Activated gamma-delta T cell treated with anti-CD3 and anti-CD28 coated beads, Interleukin-2, amount 50 U/mL, for 16 hours (primary cell): ENCODE measurements at places on chromosomes 5 and 9.

GRCh38 chr5:107670932-107671741, at the start of gene EFNA5:
Gene EFNA5 (minus strand): TSS chr5:107670937.
- no peak for DNase-seq

GRCh38 chr5:82595113-82595512, 317.0 kb upstream of the RPS23 start:
- no peak for DNase-seq

GRCh38 chr5:6592601-6593000, 40.2 kb downstream of the NSUN2 start:
- DNase-seq = no peak

DNA sequence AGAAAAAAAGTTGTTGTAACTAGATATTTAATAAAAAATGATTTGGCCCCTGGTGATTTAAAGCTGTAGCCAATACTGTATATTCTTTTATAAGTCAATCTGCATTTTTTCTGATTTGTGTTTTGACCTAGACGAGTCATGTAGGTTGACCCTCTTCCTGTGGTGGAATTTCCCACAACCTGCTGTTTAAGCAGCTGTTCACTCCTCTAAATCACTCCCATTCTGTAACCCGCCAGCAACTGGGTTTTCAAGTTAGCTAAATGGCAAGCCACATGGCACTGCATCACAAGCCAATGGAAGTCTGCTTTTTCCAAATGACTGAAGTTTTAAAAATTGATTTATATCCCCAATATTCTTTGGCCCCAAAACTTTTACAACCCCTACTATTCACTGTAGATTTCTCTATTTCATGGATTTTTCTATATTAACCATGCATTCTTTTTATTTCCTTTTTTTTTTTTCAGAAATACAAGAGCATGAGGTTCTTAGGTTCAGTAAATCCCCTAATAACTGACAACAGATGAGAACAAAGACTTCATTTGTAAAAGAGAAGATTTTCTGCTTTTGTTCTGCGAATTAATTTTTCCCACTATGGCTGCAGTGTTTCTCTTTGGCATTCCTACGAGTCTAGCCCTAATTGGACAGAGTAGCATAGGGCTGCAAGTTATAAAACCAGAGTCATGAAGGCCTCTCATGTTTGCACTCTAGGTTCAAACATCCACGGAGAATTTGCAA, 184.5 kb upstream of the TLE4 start:
- DNase-seq = no peak

DNA sequence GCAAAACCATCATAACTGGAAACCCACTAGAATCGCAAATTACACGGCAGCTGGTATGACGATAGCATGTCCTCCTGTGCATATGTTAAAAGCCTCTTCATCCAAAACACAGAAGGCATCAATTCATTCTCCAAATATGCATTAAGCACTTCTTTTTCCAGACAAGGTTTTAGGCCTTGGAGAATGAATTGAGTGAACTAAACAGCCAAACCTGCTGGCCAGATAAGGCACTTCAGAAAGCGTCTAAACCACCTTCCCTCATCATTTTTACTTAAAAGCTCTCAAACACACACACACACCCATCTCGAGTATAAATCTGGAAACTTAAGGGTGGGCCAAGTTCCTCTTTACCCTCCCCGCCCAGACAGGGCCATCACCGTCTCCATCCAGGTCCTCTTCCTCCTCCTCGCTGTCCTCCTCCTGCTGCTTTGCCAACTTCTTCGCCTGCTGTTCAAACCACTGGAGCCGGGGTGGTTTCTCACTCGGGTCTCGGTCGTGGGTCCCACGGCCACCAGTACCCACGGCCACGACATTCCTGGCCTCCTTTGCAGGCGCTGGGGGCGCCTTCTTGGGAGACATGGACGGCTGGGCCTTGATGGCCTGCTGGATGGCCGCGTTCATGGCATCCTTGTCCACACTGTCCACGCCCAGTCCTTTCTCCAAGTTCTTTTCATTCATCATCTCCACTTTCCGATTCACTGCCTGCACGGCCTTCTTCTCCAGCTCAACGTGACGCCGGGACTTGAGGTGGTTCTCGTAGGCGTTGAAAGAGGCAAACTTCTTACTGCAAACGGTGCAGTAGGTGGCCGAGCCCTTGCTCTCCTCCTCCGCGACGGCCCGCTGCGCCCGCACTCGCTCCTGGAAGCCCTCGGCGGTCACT, 696 bp downstream of the ZNF622 start:
- DNase-seq = no peak

GRCh38 chr5:10172247-10172646, 77.4 kb downstream of the ATPSCKMT start:
- no peak for DNase-seq

DNA sequence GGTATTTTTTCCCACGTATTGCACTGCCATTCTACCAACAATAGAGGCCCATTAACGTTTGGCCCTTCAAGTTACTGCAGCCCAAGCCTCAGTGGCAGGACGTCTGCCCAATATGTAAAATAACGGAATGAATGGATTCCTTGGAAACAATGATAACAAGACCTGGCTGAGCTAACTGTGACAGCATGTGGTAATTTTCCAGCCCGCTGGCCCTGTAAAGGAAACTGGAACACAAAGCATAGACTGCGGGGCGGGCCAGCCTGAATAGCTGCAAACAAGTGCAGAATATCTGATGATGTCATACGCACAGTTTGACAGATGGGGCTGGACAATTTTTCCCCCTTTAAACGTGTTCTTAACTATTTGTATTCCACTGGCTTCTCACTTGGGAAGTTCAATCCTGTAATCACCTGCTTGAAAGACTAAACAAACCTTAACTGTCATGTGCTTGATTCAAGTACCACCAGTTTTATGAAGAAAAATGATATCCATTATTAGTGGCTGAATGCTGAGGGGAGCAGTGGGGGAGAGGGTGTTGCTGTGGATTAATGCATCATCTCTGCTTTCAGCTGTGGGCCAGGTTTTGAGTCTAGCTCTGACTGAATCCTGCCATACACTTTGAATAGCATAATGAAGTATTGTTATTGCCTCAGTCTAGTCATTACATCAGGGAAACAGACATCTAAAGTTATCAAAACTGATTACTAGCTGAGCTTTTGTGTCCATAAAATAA, 323.9 kb downstream of the TMEM161B start:
- DNase-seq = no peak

- no peak for DNase-seq
Observed at GRCh38 chr5:13860146-13860545, 84.3 kb downstream of the DNAH5 start.

DNA sequence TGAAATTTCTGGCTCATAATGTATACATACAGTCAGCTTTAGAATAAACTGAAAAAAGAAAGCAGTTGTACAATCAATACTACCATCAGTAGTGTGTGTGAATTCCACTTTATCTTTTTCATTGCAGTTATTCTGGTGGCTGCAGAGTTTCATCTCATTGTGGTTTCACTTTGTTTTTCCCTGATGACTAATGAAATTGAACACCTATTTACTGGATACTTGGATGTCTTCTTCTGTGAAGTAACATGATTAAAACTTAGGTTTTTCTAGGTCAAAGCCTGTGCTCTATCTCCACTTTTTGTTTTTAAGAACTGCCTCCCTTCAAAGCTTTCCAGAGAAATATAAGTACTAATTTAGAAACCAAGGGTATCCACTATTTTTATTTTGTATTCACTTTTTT, 174.3 kb downstream of the TRPM3 start:
- DNase-seq = no peak

DNA sequence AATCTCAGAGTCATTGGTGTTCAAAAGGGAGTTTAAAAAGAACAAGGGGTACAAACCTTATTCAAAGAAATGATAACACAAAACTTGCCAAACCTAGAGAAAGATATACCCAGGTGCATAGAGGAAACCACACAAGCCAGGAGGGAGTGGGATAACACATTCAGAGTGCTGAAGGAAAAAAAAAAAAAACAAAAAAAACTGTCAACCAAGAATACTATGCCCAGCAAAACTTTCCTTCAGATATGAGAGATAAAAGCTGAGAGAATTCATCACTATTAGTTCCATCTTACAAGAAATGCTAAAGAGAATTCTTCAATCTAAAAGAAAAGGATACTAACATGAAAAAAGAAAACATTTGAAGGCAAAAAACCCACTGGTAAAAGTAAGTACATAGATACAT, 11.5 kb upstream of the TESK1 start:
- DNase-seq = no peak

- no peak for DNase-seq
Observed at GRCh38 chr5:127280491-127281220, 9.9 kb upstream of the MEGF10 start.

GRCh38 chr5:56745864-56746263, 69.5 kb upstream of the MAP3K1 start:
- DNase-seq = no peak

DNA sequence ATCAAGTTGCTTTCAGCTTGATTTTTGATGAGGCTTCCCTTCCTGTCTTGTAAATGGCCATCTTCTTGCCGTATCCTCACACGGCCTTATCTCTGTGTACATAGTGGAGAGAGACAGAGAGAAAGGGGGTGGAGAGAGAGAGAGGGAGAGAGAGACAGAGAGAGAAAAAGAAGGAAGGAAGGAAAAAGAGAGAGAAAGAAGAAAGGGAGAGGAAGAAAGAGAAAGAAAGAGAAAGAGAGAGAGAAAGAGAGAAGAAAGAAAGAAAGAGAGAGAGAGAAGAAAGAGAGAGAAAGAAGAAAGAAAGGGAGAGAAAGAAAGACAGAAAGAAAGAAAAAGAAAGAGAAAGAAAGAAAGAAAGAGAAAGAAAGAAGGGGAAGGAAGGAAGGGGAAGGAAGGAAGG, 46.6 kb downstream of the ITGA1 start:
- no peak for DNase-seq

- DNase-seq = no peak
Observed at GRCh38 chr5:75367401-75367800, 30.4 kb downstream of the HMGCR start.

DNA sequence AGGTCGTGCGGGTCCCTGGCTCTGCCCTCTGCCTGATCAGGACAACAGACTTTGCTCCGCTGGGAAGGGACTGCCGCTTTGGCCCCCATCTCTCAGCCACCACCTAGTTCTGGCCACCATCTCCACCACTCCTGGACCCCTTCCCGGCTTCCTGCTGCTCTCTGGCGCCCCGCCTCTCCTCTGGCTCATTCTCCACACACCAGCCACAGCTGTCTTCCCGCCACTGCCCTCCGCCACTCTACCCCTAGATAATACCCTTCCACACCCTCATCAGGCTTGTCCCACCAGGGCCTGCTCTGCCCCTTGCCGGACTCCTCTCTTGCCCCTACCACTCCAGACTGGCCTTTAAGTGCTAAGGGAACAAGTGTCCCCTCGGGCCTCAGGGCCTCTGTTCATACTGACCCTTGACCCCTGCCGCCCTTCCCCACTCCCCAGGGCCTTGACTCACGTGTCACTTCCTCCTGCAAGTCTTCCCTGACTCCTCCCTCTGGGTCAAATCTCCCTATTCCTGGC, 3.0 kb upstream of the CDX1 start:
- DNase-seq = no peak

GRCh38 chr9:7405924-7406604, 393.5 kb downstream of the DMAC1 start:
- no peak for DNase-seq

DNA sequence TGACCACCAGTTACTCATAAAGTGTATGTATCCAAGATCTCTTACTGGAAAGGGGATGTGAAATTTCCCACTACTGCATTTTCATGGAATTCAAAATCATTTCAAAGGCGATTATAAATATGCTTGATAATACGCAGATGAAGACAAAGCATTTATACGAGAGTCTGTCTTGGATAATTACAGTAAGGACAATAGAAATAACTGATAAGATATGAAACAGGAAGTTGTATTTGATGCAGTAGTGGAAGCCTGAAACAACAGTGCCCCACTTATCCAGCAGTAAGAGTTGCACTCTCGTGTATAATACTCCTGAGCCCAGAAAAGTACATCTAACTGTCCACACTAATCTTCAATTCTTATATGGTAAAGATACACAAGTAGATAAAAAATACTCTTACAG, 188.7 kb upstream of the POU5F2 start:
- no peak for DNase-seq

- peak; percentile 36 for DNase-seq
Observed at GRCh38 chr9:83708515-83709158, 879 bp upstream of the UBQLN1 start.

DNA sequence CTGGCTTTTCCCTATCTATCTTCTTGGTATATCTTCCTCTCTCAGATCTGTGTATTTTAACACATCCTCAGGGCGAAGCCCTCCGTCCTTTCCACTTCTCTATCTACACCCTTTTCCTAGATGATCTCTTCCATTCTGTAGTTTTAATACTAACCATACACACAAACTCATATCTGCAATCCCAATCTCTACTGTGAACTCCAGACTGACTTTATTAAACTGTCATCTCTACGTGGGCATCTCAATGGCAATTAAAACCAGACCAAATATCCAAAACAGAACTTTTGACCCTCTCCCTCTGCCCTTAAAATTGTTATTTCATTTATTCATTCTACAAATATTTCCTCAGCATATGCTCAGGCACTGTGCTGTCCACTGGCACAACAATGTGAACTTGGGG, 7.1 kb downstream of the FNIP1 start:
- DNase-seq = no peak

GRCh38 chr5:167731951-167732350, 559.5 kb upstream of the WWC1 start:
- no peak for DNase-seq

DNA sequence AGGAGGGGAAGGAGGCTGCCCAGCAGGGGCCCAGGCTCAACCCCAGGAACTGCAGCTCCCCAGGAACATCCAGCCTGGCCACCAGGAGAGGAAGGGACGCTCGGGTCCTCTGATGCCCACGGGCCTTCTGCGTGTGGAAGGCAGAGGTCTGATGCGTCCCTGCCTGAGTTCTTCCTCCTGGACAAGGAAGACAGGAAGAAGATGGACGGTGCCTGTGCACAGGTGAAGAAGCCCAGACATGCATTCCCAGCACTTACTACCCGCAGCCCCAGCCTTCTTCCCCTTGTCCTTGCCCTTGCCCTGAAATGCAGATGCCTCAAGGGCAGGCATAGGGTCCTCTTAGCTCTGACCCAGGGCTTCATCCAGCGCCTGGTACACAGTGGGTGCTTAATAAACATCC, 56.7 kb upstream of the IRX1 start:
- no peak for DNase-seq

- DNase-seq = no peak
Observed at GRCh38 chr5:57858905-57859304, 376.3 kb upstream of the ACTBL2 start.

DNA sequence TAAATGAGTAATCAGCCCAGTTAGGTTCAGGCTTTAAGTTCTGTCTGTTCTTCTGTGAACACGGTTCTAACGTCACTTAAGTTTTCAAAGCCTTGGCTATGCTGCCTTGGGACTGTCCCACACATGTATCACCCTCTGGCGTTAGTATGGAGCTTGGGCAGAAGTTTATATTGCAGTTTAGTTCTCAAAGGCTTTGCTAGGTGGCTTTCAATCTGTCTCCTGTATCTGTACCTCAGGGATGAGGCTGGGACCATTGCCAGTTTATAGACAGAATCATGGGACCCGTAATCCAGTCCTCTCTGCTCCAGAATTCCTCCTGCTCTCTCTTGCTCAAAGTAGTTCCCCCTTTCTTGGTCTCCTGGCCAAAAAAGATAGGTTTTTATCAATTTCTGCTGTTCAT, 12.1 kb downstream of the C9orf40 start:
- DNase-seq = no peak
